Upper lobe of left lung (tissue), 6 donors: ENCODE measurements at places on chromosomes 6 and 20. TPM values are rescaled to one million over a fixed set of nuclear protein-coding genes. Genes with fewer than 3 reads are reported as not detected.

GRCh38 chr6:36489426-36489825 lies 46.6 kb downstream of the KCTD20 start:
- DNase-seq: no peak

DNA sequence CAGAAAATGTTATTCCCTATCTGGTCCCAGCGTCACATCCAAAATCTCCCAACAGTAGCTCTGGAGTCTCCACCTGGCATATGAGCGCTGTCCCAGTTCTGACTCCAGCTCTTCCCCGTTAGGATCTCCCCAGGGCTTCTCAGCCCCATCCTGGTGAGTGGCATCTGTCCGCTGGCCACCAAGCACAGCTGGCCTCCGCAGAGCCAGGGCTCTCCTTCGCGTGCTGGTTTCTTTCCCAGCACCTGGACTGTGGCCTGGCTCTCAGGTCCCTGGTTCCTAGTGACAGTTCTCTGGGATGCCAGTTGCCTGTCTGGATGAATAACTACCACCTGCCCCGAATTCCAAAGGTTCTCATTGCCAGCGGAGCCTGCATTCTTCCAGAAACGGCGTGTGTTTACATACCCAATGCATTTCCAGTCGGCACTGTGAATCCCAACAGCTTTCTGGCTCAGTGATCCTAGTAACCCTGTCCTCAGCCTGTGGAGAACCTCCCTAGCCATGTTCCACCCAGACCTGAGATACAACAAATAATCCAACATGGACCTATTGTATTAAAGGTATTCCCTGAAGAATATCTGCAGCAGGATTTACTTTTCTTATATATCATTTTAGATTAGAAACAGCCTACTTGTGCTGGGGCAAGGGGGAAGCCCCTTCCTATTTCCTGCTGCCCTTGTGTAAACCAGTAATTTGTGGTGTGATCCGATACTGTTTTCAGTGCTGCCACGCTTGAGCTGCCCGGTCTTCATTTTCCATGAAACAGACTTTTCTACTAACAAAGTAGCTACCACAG lies 69.9 kb upstream of the PDE10A start:
- no peak for DNase-seq

GRCh38 chr6:20207088-20207418 lies 5.2 kb downstream of the MBOAT1 start:
- DNase-seq: no peak

GRCh38 chr20:55567826-55568225 lies 437.5 kb downstream of the CBLN4 start:
- no peak for DNase-seq

DNA sequence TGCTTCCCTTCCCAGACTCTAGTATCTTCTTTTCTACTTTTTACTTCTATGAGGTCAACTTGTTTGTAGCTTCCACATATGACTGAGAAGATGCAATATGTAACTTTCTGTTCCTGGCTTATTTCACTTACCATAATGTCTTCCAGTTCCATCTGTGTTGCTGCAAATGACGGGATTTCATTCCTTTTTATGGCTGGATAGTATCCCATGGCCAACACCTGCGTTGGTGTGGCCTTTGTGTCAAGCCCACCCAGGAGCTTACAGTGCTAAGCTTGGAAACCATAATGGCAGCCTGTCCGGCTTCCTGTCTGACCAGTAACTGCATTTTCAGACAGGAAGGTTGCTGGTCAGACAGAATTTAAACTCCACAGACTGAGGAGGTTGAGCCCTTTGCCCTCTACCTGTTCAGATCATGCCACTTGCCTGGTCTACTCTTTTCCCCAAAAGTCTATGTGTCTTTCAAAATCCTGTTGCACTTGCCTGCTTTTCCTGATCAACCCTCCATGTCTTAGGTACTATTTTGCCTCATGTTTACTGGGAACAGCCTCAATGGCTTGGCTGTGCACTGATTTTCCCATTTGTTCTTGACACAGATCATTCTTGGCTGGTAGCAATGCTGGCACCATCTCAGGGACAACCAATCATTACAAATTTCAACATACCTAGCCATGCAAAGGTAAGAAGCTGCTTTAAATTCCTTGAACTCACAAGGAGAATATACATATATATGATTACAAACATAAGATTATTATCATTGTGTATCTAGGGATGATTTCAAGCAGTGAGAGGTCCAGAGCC lies 114.3 kb upstream of the PLEKHG1 start:
- DNase-seq: no peak

GRCh38 chr6:57147955-57148858 lies 23.9 kb upstream of the BAG2 start:
- DNase-seq: no peak

GRCh38 chr6:37576336-37576737 lies 76.6 kb upstream of the CCDC167 start:
- no peak for DNase-seq

DNA sequence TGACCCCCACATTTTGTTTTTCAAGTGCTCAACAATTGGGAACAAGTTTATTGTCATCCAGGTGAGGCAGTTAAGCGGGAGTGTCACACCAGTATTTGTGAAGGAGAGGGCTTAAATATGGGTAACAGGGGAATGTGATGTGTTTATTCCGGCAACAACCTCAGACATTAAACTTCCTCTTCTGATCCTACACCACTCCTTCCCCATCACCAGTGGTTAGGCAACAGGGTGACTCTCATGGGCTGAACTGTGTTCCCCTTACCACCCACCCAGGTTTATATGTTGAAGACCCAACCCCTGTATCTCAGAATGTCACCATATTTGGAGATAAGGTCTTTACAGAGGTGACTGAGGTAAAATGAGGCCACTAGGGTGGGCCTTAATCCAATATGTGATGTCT lies 52.1 kb upstream of the RNF182 start:
- no peak for DNase-seq

GRCh38 chr6:79670789-79671188 lies 39.7 kb downstream of the SH3BGRL2 start:
- no peak for DNase-seq

The CEP250 gene
- total RNA-seq: 35.6 TPM

The ADGRF5 gene
- total RNA-seq: 245 TPM
